ENCODE measurements at places on chromosomes 11 and 22.

- no peak for DNase-seq
Observed at GRCh38 chr11:17713851-17714250, 5.5 kb upstream of the MYOD1 start.

DNA sequence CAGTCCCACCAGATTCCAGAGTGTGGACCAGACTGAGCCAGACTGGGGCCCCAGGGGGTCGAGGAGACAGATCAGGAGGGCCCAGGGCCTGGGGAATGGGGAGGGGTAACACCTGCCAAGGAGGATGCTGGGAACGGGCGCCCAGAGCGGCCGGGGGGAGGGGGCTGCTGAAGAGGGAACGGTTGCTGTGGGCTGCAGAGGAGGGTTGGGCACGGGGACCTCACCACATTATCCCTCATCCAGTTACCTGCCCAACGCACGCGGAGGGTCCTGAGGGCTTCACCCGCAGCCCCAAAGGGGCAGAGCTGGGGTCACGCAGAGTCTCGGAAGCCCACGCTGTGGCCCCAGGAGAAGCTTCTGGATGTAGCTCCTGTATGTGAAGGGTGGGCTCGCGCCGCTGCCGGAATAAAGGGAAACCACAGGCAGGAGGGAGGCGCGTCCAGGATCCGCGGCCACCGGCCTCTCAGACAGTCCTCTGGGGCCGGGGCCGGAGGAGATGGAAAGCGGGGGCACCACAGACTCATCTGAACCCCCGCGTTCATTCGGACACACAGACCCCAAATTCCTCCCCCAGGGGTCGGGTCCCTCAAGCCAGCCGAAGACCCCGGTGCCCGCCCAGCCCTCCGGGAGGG lies 866 bp upstream of the SELENOO start:
- no peak for DNase-seq

GRCh38 chr11:127873478-127873877 lies 713.9 kb downstream of the ETS1 start:
- DNase-seq, result no peak

- no peak for DNase-seq
Observed at GRCh38 chr11:1208144-1208393, 14.8 kb upstream of the MUC5B start.

DNA sequence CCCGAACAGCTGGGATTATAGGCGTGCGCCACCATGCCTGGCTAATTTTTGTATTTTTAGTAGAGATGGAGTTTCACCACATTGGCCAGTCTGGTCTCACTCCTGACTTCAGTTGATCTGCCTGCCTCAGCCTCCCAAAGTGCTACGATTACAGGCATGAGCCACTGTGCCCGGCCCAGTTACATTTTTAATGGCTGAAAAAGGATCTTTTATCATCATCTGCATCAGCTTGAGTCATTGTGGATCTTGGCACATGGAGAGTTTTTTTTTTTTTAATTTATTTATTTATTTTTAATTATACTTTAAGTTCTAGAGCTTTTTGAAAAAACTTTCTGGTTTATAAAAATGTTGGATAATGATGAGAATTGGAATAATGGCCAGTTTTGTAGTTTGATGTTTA lies 8.6 kb downstream of the IGHMBP2 start:
- no peak for DNase-seq

DNA sequence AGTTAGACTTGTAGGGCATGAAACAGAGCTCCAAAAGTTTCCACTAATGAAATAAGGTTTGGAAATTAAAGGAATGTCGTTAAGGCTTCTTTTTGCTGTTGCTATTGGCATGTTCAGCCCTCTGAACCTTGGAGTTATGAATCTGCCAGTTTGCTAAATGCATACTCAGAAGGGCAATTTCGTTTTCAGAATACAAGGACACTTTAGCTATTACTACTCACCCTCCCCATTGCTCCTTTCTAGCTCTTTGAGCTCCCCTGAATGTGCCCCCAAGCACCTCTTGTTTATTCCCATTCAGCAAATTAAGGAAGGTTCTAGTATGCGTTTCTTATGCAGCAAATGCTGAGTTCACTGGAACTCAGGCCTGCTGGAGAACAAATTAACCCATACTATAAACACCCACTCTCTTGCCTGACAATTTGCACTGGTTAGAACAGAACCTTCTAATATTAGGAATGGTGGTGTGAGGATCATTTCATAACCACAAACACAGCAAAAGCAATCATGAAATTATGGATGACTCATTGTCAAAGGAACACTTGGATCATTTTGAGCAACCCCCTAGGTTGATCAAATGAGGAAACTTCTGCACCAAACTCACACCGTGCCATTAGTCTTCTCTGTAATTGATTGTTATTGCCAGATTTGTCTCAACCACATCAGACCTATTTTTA lies 26.2 kb upstream of the LIN7C start:
- DNase-seq, result no peak

GRCh38 chr11:27076121-27076589 lies 35.5 kb downstream of the BBOX1 start:
- no peak for DNase-seq

GRCh38 chr11:60810569-60810968 lies 25.4 kb downstream of the MS4A10 start:
- no peak for DNase-seq

DNA sequence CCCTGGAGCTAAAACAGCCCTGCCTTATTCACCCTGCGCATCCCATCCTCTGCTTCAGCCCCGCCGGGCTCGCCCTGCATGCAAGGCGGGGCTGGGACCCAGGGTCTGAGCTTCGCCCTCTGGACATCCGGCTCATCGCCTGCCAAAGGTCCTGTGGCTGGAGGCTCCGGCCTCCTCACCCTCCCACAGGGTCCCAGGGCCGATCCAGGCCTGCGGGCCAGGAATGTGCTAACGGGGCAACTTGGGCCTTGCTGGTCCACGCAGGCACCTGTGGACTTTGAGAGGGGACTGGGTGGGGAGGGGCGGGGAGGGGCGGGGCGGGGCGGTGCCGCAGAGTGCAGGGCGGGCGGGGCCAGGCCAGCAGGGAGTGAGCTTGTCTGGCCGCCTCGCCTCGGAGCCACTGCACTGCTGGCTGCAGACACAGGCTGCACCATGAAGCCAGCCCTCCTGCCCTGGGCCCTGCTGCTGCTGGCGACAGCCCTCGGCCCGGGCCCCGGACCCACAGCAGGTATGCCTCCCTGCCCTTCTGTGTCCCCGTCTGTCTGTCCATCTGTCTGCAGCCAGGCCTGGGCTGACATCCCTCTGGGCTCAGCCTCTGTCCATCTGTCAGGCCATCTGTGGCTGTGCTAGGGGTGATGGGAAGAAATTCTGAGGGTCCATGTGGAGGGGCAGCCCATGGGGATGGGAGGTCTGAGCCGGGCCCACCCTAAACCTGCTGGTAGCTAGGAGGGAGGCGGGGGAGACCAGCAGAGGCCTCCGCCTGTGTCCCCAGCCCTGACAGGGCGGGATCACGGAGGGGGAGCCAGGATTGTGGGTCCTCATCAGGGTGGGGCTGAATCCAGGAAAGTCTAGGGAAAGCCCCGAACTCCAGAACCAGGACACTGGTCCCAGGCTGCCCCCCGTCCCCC lies at the start of gene SUSD2:
TSS of gene SUSD2 (plus strand) at position 400 of the 908 bp plus-strand sequence. CDS start at position 433, 33 bp downstream.
- no peak for DNase-seq

- DNase-seq, result peak; percentile 49
Observed at GRCh38 chr22:19970479-19971275, 29.1 kb upstream of the TXNRD2 start.
